A673 (cell line): ENCODE measurements at places on chromosomes 13 and 19. TPM values are rescaled to one million over a fixed set of nuclear protein-coding genes. Genes with fewer than 3 reads are reported as not detected.

The ZNF724 gene
- 19.0 and 21.0 TPM in 2 replicates for total RNA-seq

DNA sequence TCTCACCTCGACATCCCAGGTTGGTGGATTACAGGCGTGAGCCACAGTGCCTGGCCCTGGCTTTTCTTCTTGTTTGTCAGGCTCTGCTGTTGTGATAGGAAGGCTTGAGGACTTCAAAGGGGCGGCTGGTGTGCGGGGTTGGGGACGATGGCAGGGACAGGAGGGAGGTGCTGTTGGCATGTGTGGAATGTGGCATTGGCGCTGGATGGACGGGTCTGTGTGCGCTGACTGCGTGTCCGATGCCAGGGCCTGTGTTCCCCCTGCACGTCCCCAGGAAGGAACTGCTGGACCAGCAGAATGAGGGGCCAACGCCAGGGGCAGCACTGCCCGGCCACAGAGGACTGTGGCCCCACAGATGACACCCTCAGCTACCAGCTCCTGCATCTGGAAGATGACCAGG, 12.7 kb upstream of the PTBP1 start:
- peaks cover 3% of the 10 kb centered on the region for H3K4me1 ChIP-seq
- H3K4me3 ChIP-seq = no peak overlapping the region
- H3K27me3 ChIP-seq = no peaks in the 10 kb centered on the region
- no peak for DNase-seq
- H3K27ac ChIP-seq = no peak overlapping the region

- H3K27me3 ChIP-seq = no peaks in the 10 kb centered on the region
- H3K36me3 ChIP-seq = no peaks in the 10 kb centered on the region
- no peak overlapping the region for H3K27ac ChIP-seq
- no peak for DNase-seq
Observed at GRCh38 chr13:80306337-80306972, 34.5 kb downstream of the SPRY2 start.

The TMPRSS9 gene
- total RNA-seq = not detected in 2 replicates

GRCh38 chr13:41746259-41746658, 214.7 kb downstream of the VWA8 start:
- H3K27ac ChIP-seq = no peak overlapping the region
- H3K4me1 ChIP-seq = no peaks in the 10 kb centered on the region
- DNase-seq = peak; percentile 6
- H3K36me3 ChIP-seq = no peaks in the 10 kb centered on the region

The ZNF708 gene
- 9.4 and 9.7 TPM in 2 replicates for total RNA-seq

The CRX gene
- total RNA-seq = not detected in 2 replicates

GRCh38 chr19:40365010-40365409, 16.5 kb downstream of the PLD3 start:
- DNase-seq = no peak
- peak overlapping the region; percentile 62 for H3K4me3 ChIP-seq
- H3K36me3 ChIP-seq = peaks cover 26% of the 10 kb centered on the region
- peaks cover 14% of the 10 kb centered on the region for H3K4me1 ChIP-seq

DNA sequence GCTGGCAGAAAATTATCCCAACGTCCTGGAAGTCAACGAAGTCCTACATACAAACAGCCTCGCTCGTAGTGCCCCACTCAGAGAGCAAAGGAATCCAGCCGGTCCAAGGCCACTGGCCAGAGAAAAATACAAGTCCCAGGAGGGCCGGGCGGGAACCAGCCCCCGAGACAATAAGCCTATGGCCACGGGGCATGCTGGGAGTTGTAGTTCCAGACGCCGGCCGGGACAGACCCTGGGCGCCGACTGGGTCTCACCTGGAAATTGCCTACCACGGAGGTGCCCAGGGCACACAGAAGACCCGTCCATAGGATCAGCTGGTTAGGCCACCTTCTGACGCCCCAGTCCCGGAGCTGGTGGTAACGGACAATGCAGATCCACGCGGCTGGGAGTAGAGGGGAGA, 5.4 kb downstream of the TMEM150B start:
- H3K27ac ChIP-seq = no peak overlapping the region
- H3K4me3 ChIP-seq = no peak overlapping the region
- no peaks in the 10 kb centered on the region for H3K27me3 ChIP-seq
- H3K36me3 ChIP-seq = no peaks in the 10 kb centered on the region
- no peaks in the 10 kb centered on the region for H3K4me1 ChIP-seq

The SERPINE3 gene
- not detected in 2 replicates for total RNA-seq

DNA sequence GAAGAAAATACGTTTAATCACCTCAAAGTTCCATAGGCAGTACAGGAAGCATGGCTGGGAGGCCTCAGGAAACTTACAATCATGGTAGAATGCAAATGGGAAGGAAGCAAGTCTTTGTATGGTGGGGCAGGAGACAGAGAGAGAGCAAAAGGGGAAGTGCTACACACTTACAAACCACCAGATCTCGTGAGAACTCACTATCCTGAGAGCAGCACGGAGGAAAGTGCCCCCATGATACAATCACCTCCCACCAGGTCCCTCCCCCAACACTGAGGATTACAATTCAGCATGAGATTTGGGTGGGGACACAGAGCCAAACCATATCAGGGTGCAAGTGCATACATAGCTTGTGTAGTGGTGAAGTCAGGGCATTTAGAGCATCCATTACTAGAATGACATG, 92.3 kb upstream of the ANKRD10 start:
- no peak for DNase-seq
- H3K27ac ChIP-seq = no peak overlapping the region
- H3K36me3 ChIP-seq = no peaks in the 10 kb centered on the region
- H3K27me3 ChIP-seq = peaks cover 36% of the 10 kb centered on the region
- H3K4me3 ChIP-seq = no peak overlapping the region
- no peaks in the 10 kb centered on the region for H3K4me1 ChIP-seq

DNA sequence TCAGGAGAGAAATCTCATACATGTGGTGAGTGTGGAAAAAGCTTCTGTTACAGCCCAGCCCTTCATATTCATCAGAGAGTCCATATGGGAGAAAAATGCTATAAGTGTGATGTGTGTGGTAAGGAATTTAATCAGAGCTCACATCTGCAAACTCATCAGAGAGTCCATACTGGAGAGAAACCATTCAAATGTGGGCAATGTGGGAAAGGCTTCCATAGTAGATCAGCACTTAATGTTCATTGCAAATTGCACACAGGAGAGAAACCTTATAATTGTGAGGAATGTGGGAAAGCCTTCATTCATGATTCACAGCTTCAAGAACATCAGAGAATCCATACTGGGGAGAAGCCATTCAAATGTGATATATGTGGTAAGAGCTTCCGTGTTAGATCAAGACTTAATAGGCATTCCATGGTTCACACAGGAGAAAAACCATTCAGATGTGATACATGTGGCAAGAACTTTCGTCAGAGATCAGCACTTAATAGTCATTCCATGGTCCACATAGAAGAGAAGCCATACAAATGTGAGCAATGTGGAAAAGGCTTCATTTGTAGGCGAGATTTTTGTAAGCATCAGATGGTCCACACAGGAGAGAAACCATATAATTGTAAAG, 15.2 kb downstream of the ZNF221 start:
- no peaks in the 10 kb centered on the region for H3K4me1 ChIP-seq
- no peak overlapping the region for H3K27ac ChIP-seq
- H3K4me3 ChIP-seq = no peak overlapping the region
- peaks cover 5% of the 10 kb centered on the region for H3K36me3 ChIP-seq

DNA sequence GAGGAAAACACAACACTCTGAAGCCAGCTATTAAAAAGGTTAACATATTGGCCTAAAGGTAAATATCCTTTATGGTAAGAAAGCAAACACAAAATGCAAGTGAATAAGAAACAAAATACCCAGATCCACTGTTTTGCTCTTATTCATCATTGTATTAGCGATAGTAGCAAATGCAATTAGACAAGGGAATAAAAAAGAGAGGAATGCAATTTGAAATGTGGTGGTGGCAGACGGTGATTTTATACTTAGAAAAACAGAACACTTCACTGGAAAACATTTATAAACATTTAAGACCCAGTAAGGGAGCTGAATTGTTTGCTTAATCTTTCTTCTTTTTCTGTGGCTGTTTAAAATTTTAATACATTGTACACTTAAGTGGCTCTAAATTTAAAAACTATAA, 17.2 kb upstream of the CYP4F2 start:
- no peak overlapping the region for H3K4me3 ChIP-seq
- H3K27me3 ChIP-seq = peaks cover 37% of the 10 kb centered on the region
- no peak overlapping the region for H3K27ac ChIP-seq
- H3K4me1 ChIP-seq = no peaks in the 10 kb centered on the region
- no peak for DNase-seq
- H3K36me3 ChIP-seq = no peaks in the 10 kb centered on the region

The TNFSF13B gene
- total RNA-seq = 9.2 and 11.2 TPM in 2 replicates

The ZNF737 gene
- total RNA-seq = 2.0 and 2.7 TPM in 2 replicates

The PSG6 gene
- not detected in 2 replicates for total RNA-seq
